Right renal pelvis (tissue), 4 donors: ENCODE measurements at places on chromosomes 13 and 19. TPM values are rescaled to one million over a fixed set of nuclear protein-coding genes. Genes with fewer than 3 reads are reported as not detected.

DNA sequence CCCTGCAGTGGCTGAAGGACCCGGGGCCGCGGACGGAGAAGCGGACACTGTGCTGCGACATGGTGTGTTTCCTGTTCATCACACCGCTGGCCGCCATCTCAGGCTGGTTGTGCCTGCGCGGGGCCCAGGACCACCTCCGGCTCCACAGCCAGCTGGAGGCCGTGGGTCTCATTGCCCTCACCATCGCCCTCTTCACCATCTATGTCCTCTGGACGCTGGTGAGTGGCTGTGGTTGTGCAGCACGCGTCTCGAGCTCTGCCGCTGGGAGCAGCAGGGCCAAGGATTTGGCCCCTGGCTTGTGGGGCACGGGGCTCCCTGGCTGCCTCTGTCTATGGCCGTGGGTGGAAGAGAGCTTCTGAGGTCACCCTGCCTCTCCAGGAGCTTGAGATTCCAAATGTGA lies 14.1 kb upstream of the HNRNPM start:
- DNase-seq: no peak

GRCh38 chr19:5395556-5395955 lies 54.9 kb upstream of the PTPRS start:
- DNase-seq: no peak

- DNase-seq: no peak
Observed at GRCh38 chr19:45187421-45188100, 9.0 kb downstream of the BLOC1S3 start.

- DNase-seq: no peak
Observed at GRCh38 chr19:10007371-10008183, 2.7 kb downstream of the COL5A3 start.

DNA sequence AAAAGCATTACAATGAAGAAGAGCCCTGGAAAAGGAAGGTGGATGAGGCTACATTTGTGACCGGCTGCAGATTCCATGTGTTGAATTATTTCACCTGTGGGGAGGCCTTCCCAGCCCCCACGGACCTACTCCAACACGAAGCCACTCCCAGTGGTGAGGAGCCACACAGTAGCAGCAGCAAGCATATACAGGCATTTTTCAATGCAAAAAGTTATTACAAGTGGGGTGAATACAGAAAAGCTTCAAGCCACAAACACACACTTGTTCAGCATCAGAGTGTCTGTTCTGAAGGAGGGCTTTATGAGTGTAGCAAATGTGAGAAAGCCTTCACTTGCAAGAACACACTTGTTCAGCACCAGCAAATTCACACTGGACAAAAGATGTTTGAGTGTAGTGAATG lies 5.0 kb downstream of the ZNF551 start:
- DNase-seq: no peak

GRCh38 chr19:46958532-46958931 lies 61.1 kb upstream of the NPAS1 start:
- no peak for DNase-seq

GRCh38 chr13:93418398-93418797 lies 191.8 kb downstream of the GPC6 start:
- no peak for DNase-seq

- DNase-seq: no peak
Observed at GRCh38 chr19:14835011-14835410, at the start of the genes OR7A5 and OR7C1. TSS of gene OR7A5 (minus strand) at chr19:14835185. CDS start at chr19:14828241, 6,944 bp downstream. TSS of gene OR7C1 (minus strand) at chr19:14835185. CDS start at chr19:14800136, 35,049 bp downstream.

- no peak for DNase-seq
Observed at GRCh38 chr13:54633456-54633855, 1604.8 kb downstream of the OLFM4 start.

DNA sequence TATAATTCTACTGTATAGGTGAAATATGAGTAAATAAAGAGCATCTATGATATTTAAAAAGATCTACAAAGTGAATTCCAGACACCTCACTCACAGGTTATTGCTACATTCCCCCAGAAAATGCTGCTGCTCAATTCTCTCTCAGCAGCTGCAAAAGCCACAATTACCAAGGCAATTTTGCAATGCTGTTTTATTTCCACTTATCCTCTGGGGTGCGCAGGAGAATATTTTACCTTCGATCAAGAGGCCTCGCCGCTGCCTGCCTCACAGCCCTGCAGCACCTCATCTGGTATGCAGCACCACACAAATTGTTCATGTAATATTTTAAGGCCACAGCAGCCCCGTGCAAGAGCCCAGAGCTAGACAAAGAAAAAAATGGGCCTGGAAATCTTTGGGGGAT lies 333.2 kb downstream of the DNAJC15 start:
- no peak for DNase-seq

DNA sequence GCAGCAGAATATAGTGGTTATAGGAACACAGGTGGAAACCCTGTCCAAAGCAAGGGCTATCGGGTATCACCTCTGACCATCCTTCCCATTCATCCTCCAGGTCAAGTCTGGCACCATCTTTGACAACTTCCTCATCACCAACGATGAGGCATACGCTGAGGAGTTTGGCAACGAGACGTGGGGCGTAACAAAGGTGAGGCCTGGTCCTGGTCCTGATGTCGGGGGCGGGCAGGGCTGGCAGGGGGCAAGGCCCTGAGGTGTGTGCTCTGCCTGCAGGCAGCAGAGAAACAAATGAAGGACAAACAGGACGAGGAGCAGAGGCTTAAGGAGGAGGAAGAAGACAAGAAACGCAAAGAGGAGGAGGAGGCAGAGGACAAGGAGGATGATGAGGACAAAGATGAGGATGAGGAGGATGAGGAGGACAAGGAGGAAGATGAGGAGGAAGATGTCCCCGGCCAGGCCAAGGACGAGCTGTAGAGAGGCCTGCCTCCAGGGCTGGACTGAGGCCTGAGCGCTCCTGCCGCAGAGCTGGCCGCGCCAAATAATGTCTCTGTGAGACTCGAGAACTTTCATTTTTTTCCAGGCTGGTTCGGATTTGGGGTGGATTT lies 2.1 kb upstream of the RAD23A start:
- DNase-seq: no peak

DNA sequence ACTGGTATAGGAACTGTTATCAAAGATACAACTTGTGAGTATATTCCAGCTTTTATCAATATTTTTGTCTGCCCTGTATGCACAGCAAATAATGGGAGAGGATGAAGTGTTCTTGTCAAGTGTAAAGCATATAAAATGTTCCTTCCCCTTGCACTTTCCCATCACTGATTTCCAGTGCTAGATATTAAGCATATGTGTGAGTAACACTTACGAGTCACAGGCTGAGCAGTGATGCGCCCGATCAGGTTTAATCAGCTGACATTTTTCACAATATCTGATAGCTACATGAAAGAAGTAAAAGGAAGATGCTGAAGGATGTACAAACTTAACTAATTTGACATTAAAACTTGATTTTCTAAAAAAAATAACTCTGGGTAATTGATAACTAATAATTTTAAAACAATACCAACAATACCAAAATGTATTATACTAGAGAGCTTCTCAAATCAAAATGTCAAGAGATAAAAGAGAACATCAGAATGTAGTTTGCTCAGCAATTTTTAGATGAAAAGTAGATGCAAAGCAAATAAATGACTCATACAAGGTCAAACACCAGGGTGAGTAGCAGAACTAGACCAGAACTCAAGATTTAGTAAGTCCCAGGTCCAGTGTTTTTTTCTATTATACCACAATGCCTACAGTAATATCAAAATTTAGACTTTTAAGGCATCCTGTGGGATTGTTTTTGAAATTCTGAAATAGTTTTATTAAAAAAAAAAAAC lies 56.4 kb downstream of the ZDHHC20 start:
- no peak for DNase-seq

- no peak for DNase-seq
Observed at GRCh38 chr13:106475852-106476251, 59.6 kb downstream of the EFNB2 start.

GRCh38 chr19:12703046-12703445 lies 6.6 kb upstream of the FBXW9 start:
- no peak for DNase-seq

DNA sequence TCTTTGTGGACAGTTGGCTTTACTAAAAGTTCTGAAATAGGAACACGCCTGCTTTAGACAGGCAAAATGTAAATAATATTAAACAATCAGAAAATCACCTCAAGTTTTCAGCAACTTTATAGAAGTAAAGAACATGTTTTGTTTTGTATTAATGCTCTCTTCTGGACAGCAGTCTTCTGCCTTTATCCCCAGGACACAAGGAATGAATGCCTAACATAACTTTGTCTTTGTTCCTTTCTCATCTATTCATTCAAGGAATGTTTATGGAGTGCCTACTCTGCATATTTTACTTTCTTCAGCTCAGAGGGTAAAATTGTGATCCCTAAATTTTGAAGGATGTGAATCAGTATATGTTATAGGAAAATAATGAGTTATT lies 325.4 kb downstream of the FOXO1 start:
- DNase-seq: no peak

DNA sequence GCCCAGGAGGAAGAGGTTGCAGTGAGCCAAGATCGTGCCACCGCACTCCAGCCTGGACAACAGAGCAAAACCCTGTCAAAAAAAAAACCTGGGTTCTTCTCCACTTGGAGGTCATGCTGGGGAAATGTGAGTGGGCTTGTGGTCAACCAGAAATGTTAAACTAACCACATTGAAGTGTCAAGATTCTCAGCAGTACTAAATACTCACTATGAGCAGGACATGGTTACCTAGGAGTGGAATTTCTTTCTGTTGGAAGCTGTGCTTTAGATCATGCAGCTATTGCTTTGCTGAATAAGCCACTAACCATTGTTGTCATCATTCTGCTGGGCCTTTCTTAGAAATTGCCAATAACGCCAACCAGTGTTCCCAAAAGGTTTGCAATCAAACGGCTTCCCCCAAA lies 253.3 kb upstream of the TSHZ3 start:
- no peak for DNase-seq

DNA sequence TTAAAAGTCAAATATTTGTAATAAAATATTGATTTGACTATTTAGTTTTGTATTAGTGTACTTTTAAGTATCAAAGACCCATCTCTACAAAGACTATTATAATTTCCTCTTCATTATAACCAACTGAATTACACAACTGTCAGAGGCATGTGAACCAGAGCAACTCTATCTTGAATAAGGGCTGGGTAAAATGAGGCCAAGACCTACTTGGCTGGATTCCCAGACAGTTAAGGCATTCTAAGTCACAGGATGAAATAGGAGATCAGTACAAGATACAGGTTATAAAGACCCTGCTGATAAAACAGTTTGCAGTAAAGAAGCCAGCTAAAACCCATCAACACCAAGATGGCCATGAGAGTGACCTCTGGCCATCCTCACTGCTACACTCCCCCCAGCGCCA lies 36.2 kb upstream of the ATP12A start:
- DNase-seq: no peak

GRCh38 chr13:65914716-65915115 lies 1315.4 kb downstream of the PCDH9 start:
- DNase-seq: no peak

GRCh38 chr19:4279267-4279529 lies 132 bp downstream of the SHD start:
- no peak for DNase-seq

GRCh38 chr13:51643105-51643881 lies 59.0 kb downstream of the WDFY2 start:
- DNase-seq: no peak

- no peak for DNase-seq
Observed at GRCh38 chr19:7933411-7933810, 7.5 kb upstream of the CTXN1 start.

- no peak for DNase-seq
Observed at GRCh38 chr13:98495627-98496478, 81.1 kb downstream of the STK24 start.

DNA sequence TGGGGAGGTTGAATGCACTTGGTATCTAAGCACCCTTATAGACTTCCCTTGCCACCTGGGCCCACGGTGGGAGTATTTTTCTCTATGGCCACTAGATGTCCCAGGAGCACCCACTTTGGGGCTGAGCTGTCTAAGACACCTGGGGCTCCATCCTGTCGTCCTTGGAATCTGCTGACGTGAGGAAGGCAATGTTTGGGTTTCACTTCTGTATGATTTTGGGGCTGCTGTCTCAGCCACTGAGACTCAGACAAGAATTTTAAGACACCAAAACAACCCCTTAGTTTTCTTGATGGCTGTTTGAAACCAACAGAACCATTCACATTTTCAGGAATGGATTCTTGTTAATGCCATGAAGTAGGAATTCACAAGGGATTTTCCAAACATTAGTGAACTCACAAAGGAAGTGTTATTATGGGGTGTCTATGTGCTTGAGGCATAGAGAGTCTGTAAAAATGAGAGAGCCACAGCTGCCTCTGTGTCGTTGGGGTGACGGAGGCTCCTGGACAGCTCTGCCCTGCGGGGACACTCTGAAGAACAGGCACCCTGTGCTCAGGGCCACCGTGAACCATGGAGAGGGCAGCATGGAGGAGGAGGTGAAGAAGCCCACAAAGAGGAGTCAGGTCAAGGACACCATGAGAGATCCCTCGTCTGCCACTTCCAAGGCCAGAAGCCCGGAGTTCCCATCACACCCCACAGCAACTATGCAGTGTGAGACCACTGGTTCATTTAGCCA lies 106.8 kb upstream of the SPATA13 start:
- peak; percentile 75 for DNase-seq

DNA sequence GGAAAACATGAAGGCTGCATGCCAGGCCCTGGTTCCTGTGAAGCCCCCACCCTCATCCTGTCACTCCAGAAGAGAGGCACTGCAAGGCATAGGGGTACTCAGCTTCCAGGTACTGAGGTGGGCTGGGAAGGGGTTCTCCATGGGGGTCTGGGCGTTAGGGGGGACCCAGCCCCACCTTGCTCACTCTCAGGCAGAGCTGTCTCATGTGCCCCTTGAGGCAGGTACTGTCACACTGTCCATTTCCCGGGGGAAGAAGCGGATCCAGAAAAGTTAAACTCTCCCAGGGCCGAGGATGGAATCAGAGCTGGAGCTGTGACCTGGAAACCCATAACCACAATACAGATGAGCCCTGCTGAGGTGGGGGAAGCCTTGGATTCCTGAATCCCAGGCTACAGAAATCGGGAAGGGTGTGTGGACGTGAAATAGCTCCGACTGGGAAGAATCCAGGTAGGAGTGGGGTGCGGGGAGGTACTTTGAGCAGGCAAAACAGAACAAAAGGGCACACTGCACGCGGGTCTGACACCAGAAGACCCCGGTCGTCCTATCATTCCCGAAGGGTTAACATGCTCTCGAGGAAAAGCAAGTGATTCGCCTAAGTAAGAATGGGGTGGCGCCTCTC lies 540 bp upstream of the USE1 start:
- no peak for DNase-seq

- no peak for DNase-seq
Observed at GRCh38 chr13:25136880-25137787, 35.0 kb downstream of the AMER2 start.

The BST2 gene
- 128 TPM for polyA plus RNA-seq

The PSG6 gene
- not detected for polyA plus RNA-seq

The LILRA1 gene
- polyA plus RNA-seq: 0.44 TPM

The ZNF729 gene
- 0.36 TPM for polyA plus RNA-seq

The MYBPC2 gene
- 1.5 TPM for polyA plus RNA-seq

The SIGLEC11 gene
- polyA plus RNA-seq: 5.0 TPM

The ZNF700 gene
- polyA plus RNA-seq: 15.0 TPM

The SMAD9 gene
- polyA plus RNA-seq: 33.8 TPM
